ENCODE measurements at places on chromosomes 3 and 15.

DNA sequence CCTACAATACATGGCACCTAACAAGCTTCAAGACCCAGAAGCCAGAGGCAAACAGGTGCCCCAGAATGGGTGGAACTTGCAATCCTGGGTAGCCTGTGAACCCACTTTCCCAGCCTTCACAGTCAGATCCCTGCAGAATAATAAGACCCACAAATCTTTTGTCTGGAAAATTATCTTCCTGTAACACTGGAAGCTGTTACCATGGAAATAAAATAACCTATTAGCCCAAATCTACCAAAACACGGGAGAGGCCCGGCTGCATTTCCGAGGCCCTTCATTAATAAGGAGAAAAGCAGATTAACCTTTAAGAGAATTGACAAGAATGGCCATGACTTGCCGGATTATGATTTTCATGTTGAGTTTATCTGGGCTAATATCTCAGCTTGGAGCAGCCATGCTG lies 256.1 kb upstream of the PROK2 start:
- DNase-seq: no peak

- DNase-seq: no peak
Measured at GRCh38 chr15:76553564-76553963, 217.0 kb downstream of the ISL2 start.

GRCh38 chr3:153161714-153162512 lies at the start of gene RAP2B:
Gene RAP2B (plus strand): TSS chr3:153162226. CDS start chr3:153162694, 468 bp downstream.
- DNase-seq: peak; percentile 98

DNA sequence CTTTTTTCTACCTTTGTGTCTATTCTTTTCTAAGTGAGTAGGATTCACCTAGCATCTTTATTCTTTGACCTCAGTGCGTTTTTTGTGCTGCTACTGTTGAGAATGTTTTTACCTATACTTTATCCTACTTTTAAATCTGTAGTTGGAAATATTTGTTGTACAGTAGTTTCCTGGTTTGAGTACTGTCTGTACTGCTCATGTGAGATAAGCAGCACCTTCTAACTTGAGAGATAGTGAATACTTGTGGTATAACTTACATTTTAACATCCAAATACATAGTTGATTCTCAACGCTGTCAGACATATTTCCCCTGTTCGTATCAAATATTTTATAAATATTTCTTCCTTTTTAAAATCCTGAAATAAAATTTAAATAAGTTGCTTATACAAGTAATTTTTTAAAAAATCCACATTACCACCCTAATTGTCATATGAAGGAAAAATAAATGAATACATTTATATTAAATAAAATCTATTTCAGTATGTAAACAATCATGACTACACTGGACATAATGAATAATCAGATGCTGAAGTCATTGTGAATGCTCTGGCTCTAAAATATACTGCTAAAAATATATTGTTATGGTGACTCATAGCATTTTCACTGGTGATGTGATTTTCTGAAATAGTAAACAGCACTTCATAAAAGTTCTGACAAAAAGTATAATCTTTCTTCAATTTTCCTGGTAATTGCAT lies 17.4 kb downstream of the ATP11B start:
- DNase-seq: no peak

DNA sequence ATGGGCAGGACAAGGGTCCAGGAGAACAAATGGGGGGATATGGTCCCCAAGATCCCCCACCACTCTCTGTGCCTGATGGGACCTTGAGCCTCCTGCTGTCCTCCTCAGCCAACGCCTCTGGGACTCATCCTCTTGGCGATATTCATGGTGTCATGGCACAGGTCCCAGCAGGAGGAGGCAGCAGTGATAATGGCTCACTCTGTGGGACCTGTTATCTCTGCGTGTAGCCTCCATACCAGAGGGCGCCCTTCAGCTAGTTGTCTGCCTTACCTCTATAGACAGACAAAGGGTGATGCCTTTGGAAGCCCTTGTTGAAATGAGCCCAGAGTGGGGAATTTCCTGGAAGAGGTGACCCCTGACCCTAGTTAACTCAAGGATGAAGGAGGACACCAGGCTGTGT lies 7.4 kb downstream of the ZBTB47 start:
- peak; percentile 36 for DNase-seq

- no peak for DNase-seq
Measured at GRCh38 chr3:108804966-108805365, 17.6 kb upstream of the TRAT1 start.

DNA sequence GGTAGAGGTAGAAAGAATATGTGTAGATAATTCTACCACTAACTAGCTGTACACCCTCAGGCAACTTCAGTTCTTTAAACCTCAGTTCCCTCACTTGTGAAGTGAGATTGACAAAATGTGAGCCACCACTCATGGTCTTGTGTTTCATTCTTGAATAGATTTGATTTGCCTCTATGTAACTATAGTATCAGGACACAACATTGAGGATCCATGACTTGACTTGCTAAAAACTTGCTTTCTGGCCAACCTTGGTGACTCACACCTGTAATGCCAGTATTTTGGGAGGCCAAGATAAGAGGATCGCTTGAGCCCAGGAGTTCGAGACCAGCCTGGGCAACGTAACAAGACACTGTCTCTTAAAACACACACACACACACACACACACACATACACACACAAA lies 115.8 kb upstream of the FLNB start:
- DNase-seq: no peak

GRCh38 chr3:25396251-25396650 lies 31.8 kb upstream of the RARB start:
- DNase-seq: no peak

GRCh38 chr3:157408499-157409149 lies 28.0 kb upstream of the PTX3 start:
- no peak for DNase-seq

Measured in activated CD4-positive, alpha-beta memory T cell treated with anti-CD3 and anti-CD28 coated beads, Interleukin-2, amount 10 ng/mL, durations not matched to agents 7 days and 5 days (primary cell).